ENCODE measurements at places on chromosomes 6 and 20.

GRCh38 chr20:44614525-44614924, 32.1 kb downstream of the PKIG start:
- DNase-seq, result no peak

GRCh38 chr6:98747960-98748359, 86.4 kb upstream of the POU3F2 start:
- DNase-seq, result no peak

- no peak for DNase-seq
Measured at GRCh38 chr6:139515511-139515910, 141.1 kb upstream of the CITED2 start.

DNA sequence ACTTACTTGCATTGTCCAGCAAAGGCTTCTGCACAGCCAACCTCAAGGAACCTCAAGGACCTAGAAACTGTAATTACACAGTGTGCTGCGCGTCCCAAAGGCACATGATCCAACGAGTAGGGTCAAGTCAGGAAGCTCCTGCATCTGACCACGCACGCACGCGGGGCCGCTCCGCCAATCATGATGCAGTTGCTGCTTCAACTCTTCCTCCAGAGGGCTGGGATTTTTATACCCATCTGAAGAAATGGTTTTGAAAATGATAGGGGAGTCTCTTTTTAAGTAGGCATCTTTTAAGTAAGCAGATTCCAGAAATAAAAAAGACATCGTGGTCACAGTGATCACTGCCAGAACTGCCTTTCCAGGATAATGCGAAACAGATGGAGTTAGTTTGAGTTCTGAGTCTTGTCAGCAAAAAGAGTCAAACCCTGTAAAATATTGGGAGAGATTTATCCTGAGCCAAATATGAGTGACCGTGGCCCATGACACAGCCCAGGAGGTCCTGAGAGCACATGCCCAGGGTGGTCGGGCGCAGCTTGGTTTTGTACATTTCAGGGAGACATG, 34.0 kb downstream of the KIF25 start:
- no peak for DNase-seq

DNA sequence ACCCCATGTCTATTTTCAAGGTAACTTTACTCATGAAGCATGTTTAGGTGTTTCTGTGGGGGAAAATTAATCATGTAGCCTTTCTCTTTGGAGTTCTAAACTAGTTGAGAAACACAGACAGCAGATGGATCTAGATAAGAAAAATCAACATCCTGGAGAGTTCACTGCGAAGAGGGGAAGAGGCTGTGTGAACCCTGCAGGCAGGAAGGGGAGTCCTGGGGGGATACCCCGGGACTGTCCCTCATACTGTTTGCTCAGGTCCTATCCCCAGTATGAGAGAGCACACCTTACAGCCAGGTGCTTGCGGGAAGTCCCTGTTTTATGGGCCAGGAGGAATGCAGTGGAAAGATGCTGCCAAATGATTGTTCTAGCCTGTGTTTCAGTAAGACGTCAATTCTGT, 32.7 kb downstream of the CHMP4B start:
- DNase-seq, result no peak

GRCh38 chr6:37679539-37680476, 17.9 kb downstream of the MDGA1 start:
- DNase-seq, result peak; percentile 13

DNA sequence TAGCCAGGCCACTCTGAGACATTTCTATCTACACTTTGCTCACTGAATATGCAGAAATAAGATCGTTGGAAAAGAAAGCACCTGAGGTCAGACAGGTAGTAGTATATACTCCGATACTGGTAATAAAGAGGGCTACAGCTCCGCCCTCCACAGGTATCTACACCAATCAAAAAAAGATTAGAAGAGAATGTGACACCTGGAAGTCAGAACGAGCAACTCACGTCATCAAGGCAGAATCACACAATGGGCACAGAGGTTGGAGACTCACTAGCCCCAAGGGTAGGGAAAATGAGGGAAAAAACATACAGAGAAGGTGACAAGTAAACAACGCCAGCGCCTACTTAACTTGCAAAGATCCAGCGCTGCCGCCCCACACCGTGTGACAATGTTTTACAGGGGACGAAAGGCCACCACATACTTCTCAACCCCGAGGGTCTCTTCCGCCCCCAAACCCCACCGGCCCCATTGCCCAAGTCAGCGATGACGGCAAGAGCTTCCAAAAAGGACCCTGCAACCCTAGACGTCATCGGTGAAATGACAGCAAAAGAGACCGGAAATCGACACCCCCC, 653 bp downstream of the LMBRD1 start:
- DNase-seq, result peak; percentile 83

DNA sequence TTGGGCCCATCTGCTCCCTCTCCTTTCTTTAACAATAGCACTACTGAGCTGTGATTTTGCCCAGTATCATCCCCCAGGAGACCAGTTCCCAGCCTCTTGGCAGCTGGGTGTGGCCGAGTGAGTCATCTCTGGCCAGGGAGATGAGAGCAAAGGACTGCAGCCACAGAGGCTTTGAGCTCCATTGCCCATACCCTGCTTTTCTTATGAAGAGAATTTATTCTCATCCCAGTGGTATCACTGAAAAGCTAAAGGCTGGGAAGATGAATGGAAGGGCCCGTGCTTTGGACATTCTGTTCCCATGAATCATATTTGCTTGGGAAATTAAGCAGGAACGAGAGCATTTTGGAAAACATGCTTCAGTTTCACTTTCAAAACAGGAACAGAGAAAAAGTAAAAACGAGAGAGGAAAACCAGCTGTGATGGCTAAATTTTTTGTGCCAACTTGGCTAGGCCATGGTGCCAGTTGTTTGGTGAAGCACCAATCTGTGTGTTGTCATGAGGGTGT, 14.9 kb downstream of the CST3 start:
- peak; percentile 36 for DNase-seq

Data from CD4-positive, alpha-beta T cell treated with Interleukin-1 beta for 1 hour (primary cell).